Stimulated activated CD8-positive, alpha-beta memory T cell treated with anti-CD3 and anti-CD28 coated beads, Interleukin-4, amount 100 ng/mL, for 1 hour (primary cell): ENCODE measurements at places on chromosomes 2 and 18.

DNA sequence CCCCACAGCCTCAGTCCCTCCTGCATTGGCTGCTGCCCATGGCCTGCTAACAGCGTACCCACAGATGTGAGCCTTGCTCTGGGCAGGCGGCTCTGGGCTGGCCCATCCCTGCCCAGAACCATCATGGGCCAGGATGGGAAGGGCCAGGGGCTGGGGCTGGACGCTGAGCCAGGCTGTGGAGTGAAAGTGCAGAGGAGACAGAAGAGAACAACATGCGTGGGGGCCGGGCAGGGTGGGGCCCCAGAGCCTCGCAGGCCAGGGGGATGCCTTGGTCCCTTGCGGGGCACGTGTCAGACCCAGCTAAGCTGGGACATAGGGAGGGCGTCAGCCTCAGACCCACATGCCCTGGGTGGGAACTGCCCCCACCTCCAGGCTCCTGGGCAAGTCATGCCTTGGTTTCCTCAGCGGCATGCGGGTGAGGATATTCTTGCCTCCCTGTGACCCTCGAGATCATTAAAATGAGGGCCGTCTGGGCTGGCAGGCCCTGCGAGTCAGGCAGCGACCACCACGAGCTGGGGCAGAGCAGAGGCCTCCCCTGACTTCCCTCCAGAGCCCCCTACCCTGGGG is 27.3 kb downstream of the GPC1 start:
- DNase-seq: no peak

- DNase-seq: peak; percentile 12
Observed at GRCh38 chr2:170361090-170361936, 183.4 kb downstream of the MYO3B start.

DNA sequence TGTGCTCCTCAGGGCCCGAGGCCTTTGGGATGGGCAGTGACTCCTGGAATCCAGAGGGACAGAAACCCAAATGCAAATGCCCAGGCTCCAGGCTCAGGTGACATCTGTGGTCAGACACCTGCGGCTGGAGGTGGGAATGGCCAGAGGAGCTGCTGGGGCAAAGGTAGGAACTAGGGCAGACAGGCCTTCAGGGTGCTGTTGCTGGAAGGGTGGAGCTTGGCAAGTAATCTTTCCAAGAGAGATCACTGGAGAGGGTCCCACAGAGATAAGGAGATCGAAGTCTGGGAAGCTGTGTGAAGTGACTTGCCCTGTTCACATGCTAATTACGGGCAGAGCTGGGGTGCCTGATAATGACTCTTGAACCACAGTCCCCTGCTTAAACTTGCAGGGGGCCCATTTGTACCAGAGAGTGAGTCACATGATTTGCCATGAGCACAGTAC is 82.4 kb downstream of the ACAA2 start:
- DNase-seq: no peak

DNA sequence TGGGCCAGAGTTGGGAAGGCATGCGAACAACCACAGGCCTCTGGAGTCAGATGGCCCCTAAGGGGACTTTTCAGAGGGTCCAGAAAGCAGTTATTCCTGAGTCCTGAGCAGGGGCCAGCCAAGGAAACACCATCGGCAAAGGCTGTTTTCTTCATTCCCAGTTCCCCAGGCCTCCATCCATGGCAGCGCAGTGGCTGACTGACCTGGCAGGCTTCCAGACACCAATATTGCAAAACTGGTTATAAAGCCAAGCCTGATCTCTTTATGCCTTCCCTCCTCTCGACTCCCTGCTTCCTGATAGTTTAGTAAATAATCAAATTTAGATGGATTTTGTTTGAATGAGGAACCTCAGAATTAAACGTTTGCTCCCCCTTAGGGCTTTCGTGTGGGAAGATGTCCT is 133.4 kb upstream of the ITGA6 start:
- DNase-seq: no peak

GRCh38 chr2:73175663-73176204 is 26.6 kb upstream of the NOTO start:
- peak; percentile 49 for DNase-seq

GRCh38 chr2:216066230-216066629 is 15.4 kb downstream of the PECR start:
- no peak for DNase-seq

GRCh38 chr18:31637445-31637844 is 45.8 kb downstream of the TTR start:
- DNase-seq: no peak

GRCh38 chr2:125450092-125450491 is 1205.9 kb upstream of the GYPC start:
- no peak for DNase-seq

GRCh38 chr2:238438856-238439849 is 12.4 kb downstream of the ASB1 start:
- DNase-seq: no peak

DNA sequence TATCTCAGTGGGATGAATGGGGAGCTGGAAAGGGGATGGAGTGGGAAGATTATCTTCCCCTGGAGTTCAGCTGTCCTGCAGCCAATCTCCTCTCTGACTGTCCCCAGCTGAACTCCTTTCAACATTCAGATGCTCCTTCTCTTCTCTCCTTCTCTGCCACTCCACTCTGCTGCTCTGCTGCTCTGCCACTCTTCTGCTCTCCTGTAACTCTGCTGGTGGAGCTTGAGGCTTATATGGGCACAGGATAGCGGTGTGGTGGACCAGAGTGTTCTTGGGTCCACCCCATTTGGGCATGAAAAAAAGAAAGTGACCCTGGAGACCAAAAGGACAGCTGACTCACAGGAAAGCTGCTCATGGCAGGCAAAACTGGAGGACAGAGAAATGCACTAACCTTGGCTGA is 26.6 kb downstream of the FAHD2B start:
- no peak for DNase-seq

DNA sequence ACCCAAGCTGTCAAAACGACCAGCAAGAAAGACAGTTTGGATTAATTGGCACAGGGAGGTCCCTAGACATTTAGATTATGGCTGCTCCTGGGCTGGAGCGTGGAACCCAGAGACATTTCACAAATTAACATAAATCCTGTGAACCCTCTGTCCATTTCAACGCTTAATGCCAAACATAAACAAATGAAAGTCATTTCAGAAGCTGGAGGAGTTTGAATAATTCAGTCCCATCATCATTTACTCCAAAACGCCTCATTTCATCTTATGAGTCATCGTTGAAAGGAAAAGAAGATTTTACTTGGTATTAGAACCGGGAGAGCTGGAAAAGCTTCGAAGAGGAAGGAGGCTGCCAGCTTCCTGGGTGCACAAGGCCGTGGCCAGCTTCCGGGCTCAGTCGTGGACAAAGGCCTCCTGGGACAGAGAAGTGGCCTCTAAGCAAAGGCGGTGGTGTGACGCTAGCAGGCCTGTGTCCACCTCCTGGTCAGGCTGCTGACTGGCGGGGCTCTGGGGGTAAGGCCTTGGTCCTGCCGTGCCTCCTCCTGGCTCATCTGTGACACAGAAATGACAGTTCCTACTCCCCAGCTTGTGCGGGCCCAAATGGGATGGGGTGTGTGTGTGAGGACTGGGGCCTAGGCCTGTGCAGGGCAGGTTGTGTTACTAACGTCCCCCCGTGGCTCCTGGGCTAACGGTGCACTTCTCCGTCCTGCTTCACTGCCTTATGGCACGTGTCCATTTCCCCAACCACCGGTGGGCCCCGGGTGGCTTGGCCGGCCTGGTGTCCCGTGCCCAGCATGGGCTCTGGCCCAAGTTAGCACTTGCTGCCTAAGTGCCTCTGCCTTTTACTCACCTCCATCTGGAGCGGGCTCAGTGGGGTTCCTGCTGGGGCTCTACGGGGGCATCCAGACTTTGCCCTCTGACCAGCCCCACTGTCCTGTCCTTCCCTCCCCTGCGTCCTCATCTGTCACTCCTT is 71.6 kb downstream of the RRM2 start:
- no peak for DNase-seq

- no peak for DNase-seq
Observed at GRCh38 chr2:234074751-234075517, 24.4 kb downstream of the SPP2 start.

DNA sequence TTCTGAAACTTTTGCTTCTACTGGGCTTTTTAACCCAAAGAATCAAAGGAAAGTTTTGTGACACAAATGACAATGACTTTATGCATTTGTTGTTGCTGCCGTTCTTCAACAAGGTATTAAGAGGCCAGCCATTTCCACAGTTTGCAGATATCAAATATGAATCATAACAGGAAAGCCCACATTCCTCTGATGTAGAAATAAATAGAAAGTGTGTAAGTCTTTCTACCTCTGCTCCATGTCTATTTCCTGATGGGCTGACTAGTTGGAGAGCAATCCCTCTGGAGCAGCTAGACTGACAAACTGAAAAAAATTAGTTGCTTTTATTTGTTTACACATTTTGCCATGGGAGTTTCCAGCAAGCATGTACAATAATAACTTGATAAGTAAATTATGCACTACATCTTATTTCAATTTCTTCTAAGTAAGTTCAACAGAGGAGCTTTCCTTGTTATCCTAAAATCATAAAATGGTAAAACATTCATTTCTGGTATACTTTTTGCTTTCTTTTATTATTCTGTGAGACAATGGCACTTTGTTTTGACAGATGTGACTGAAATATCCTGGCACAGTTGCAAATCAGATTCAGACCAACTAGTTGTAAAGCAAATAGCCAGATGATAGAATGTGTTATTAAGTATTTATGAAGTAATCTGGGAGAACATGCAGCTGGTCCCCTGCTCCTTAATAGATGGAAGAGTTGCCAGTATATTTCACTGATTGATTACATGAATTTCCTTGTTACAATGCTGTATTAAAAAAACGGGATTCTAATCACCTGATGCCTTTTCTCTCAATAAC is 266.7 kb downstream of the METTL4 start:
- DNase-seq: no peak
